ENCODE measurements at places on chromosomes 4 and X.
A peak's percentile ranks its signal among the peaks of the same experiment; 100 is the strongest.

DNA sequence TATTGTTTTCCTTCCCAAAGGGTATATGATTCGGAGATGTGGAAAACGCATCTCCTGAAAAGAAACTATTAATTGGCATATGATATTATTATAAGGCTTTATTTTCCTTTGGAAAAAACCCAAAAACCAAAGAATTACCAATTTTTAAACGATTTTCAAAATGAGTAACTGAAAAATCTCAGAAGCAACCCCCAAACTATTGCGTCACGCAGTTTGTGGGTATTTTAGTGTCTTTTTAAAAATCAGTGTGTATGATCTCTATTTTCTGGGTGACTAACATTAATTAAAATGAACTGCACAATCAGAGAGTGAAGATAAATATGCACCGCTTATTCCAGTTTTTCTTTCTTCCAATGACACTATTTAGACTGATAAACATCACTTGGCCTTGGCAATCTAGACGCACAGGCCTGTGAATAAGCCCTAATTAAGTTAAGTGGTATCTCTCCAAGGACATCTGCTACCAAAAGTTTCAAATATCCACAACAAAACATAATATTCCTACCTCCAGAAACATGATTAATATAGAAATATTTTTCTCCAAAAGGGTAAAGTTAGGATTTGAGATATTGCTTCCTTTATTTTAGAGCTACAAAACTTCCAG, 511.5 kb upstream of the FAM241A start:
- no peak for ATAC-seq

GRCh38 chr4:13611283-13611842, 16.2 kb downstream of the BOD1L1 start:
- peak; percentile 60 for ATAC-seq

GRCh38 chr4:6207602-6208001, 7.3 kb upstream of the JAKMIP1 start:
- ATAC-seq: no peak

DNA sequence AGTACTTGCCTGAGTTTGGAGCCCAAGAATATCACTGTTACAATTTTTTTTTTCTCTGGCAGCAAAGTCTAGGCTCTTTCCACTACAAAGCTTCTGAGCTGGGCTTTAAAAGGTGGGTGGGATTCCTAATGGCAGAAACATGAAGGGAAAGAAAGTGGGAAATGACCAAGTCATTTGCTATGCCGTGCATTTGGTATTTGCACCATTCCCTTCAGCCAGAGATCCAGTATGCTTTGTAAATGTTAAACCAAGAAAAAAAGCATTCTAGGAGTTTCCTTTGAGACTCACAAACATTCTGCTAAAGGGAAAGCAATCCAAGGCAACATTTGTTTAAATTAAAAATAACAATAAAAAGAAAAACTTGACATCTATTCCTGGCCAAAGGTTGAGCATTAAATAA, 451.2 kb downstream of the RAB28 start:
- ATAC-seq: no peak

GRCh38 chr4:30939069-30939468, 218.9 kb downstream of the PCDH7 start:
- ATAC-seq: no peak

GRCh38 chr4:107719207-107719921, 670 bp downstream of the PAPSS1 start:
- ATAC-seq: no peak

DNA sequence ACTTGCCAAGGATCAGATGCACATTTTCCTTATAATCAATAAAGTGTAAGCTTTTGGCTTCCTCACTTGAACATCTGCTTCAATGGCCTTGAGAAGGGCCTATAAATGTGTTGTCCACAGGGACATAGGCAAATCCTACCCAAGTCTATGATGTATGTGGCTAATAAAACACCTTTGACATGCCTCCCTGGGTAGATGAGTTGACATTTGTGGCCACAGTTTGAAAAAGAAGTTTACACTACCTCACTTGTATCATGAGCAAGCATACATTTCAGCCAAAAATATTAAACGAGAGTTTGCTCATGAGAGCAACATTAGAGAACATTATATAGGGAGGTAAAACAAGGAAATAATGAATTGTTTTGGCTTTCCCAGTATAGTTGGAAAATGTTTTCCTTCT, 1067.7 kb downstream of the C4orf33 start:
- ATAC-seq: no peak

GRCh38 chrX:138866643-138867042, 155.1 kb upstream of the FGF13 start:
- no peak for ATAC-seq

All from activated CD4-positive, CD25-positive, alpha-beta regulatory T cell treated with anti-CD3 and anti-CD28 coated beads, Interleukin-2, amount 50 U/mL, for 24 hours (primary cell).